ENCODE measurements at places on chromosomes 16 and 17.

DNA sequence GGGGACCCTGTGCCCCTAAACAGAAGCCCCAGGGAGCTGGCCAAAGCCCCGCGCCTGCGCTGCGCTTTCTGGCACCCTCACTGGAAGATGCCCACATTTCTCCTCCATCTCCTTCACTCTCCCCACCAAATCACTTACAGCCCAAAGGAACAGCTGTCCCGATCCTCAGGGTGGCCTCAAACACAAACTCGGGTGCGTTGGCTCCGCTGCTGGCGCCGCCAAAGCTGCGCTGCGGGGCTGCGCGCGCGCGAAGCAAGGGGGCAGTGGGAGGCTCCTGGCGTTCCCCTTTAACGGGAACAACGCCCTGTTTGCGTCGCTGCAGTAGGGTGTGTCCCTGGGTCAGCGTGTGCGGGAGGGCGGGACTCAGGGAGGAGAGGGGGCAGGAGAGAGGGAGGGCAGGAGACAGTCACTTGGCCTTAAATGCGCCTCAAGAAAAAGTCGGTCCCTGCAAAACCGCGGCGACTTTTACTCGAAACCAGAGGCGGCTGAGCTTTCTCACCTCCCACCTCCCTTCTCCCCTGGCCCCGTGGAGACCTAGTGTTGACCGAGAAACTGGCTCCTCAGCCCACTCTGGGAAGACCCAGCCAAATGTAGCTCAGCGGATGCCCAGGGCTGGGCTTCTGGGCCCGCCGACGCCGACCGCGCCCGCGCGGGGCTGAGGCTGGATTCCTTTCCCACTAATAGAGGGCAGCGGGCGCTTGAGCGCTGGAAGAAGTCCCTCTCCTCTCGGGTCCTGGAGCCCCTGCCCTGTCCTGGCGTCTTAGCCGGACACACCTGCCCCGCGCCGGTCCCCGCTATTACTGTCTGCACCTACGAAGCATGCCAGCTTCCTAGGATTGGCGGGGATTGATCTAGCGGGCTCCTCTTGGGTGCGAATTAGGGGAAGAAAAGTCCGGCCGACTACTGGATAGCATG, 2.6 kb downstream of the PMP22 start:
- DNase-seq, result peak; percentile 84

- no peak for DNase-seq
Observed at GRCh38 chr17:37060094-37060493, 111.3 kb downstream of the AATF start.

- DNase-seq, result no peak
Observed at GRCh38 chr16:66948837-66949225, 12.2 kb upstream of the CES3 start.

DNA sequence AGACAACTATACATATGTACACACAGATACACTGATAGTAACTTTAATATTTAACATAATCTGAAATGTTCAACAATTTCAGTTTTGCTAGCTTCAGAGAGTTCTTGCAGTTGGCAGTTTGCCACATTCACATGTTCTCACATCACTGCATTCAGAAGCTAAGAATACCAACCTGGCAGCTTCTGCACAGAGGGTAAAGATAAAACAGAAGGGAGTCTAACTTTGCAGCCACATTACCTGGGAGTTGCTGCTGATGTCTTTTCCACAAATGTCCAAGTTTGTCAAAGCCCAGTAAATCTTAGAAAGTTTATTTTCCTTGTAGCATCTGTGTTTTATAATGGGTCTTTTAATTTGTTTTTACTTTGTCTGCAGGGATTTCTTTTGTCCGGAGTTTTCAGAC, 332.0 kb downstream of the BCAS3 start:
- no peak for DNase-seq

Measured in SK-N-SH (cell line).